ENCODE measurements at places on chromosomes 11 and 22.

DNA sequence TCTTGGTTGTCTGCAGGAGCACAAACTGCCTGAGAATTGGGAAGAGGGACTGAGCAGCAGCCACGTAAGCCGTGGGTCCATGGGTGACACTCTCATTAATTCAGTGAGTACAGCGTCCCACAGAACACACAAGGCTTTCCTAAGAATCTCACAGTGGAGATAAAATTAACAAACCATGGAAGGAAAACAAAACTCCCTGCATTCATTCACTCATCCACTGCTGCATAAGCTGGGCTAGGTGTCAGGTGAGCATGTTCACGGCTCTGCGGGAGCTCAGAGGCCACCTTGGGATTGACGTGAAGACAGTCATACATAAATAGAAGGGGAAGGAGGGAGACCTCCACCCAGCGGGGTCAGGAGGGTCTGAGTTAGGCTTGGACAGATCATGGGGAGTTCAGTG lies 1442.7 kb downstream of the TBC1D22A start:
- DNase-seq, result no peak

GRCh38 chr11:111502611-111503010 lies 9.6 kb downstream of the BTG4 start:
- DNase-seq, result no peak

- DNase-seq, result no peak
Measured at GRCh38 chr11:123461164-123461563, 31.1 kb downstream of the GRAMD1B start.

- no peak for DNase-seq
Measured at GRCh38 chr11:43554148-43554473, 126.4 kb upstream of the HSD17B12 start.

- DNase-seq, result no peak
Measured at GRCh38 chr11:69862331-69862771, 43.1 kb upstream of the FGF3 start.

DNA sequence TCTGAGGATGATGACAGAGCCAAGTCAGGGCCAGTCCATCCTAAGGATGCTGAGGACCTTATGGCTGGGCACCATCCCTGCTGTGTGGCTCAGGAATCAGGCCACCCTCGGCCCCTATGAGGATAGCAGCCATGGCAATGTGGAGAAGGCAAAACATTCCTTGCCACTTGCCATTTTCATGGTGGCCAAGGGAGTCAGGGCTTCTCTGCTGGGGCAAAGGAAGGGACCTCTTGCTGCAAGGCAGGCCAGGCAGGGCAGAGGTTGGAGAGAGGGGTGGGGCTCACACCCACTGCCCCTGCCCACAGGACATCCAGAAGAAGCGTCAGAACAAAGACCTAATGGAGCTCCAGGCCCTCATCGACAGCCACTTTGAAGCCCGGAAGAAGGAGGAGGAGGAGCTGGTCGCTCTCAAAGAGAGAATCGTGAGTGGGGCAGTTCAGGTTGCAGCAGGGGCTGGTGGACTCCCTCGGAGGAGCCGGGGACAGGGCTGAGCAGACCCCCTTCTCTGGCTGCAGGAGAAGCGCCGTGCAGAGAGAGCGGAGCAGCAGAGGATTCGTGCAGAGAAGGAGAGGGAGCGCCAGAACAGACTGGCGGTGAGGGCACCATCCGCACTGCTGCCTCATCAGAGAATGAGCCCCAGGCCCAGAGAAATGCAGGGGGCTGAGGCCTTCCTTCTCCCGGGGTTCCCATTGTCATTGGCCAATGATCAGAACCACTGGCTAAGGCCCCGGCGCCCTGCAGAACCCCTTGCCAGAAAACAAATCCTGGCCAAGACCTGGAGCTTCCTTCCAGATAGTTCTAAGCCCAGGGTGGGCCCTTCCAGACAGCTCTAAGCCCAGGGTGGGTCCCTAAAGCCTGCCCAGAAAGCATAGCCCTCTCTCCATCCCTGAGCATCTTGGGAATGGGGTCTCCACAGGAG lies 13.5 kb upstream of the MRPL23 start:
- DNase-seq, result no peak

GRCh38 chr22:21881841-21882753 lies 14.7 kb upstream of the MAPK1 start:
- no peak for DNase-seq

DNA sequence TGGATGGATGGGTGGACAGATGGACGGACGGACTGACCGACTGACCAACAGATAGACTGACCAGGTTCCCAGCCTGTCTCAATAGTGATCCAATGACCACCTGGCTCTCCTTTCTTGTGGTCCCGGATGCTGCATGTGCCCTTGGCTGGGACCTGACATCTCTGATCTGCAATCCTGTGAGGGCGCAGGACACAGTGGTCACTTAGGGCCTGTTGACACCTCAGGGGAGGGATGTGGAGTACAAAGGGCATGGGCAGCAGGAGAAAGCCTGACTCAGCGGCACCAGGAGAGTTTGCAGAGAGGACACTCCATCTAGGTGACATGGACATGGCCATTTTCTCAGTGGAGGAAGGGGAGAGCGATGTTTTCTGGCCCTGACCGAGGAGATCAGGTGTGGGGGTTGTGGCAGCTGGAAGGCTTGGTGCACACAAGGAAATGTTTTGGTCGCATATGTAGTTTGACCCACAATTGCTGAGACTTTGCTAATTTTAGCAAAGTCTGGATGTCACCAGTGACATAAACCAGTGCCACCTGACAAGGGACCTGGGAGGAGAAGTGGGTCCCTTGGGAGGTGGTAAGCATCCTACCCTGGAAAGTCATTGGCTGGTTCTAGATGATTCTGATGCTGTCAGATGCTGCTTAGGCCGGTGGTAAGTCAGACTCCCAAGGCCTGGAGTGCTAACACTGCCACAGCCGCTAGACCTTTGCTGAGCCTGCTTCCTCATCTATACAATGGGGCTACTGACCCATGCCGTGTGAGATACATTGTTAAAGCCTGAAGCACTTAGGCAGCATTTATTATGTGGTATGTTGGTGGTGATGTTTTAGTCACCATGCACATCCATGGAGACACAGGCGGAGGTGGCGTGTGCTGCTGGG lies 50.7 kb downstream of the CD82 start:
- DNase-seq, result no peak

DNA sequence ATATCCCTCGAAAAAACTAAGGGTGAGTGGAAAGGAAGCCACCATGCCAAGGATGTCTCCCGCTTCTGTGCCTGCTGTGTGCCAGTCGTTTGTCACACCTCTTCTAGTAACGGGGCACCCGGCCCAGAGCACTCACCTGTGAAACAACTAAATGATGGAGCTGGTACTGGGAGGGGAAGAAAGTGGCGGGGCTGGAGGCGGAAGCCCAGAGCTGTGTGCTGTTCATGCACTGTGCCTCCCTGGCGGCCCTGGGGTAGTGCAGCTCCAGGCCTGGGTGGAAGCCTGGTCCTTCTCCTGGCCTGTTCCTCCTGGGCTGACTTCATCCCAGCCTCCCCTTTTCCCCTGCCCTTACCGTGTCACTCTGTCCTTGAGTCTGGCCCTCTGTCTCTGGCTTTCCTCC lies 130.2 kb downstream of the CEP164 start:
- DNase-seq, result no peak

- DNase-seq, result no peak
Measured at GRCh38 chr11:15584158-15584557, 469.4 kb downstream of the INSC start.

DNA sequence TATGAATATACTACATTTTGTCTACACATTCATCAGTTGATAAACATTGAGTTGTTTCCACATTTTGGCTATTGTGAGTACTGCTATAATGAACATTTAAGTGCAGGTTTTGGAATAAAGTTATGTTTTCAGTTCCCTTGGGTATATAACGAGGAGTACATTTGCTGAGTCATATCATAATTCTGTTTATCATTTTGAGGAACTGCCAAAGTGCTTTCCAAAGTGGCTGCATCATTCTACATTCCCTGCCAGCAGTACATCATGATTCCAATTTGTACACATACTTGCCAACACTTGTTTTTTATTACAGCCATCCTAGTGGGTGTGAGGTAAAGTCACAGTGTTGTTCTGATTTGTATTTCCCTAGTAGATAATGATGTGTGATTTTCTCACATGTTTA lies 1458.6 kb upstream of the TENM4 start:
- no peak for DNase-seq

- DNase-seq, result no peak
Measured at GRCh38 chr11:123143921-123144320, 51.1 kb downstream of the CLMP start.

DNA sequence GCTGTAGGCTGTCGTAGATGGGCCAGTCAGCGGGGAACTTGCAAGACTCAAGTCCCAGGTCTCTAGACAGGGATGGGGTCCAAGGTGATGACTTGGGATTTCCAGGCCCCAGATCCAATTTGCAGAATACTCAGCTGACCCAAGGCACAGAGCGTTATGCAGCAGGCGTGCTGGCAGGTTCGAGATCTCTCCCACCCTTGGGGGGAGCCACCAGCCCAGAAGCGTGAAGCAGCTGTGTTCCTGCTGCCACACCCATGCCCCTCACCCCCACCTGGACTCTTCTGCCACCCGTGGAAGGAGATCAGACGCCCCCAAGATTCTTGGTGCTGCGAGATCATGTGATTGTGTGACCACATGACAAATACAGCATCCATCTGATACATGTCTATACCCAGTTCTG lies 142.6 kb downstream of the BRD1 start:
- no peak for DNase-seq

DNA sequence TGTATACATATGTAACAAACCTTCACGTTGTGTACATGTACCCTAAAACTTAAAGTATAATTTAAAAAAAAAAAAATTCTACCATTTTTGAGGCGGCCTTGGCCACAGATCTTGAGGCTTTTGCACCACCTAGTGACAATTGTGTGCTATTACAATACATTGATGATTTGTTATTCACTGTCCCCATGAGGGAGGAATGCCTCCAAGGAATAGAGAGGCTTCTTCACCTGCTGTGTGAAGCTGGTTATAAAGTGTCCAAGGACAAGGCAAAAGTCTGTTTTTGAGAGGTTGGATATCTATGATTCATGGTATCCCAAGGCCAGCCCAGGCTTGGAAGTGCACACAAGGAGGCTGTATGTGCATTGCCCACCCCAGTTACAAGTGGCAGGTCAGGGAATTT lies 30.7 kb downstream of the SLC22A25 start:
- no peak for DNase-seq

DNA sequence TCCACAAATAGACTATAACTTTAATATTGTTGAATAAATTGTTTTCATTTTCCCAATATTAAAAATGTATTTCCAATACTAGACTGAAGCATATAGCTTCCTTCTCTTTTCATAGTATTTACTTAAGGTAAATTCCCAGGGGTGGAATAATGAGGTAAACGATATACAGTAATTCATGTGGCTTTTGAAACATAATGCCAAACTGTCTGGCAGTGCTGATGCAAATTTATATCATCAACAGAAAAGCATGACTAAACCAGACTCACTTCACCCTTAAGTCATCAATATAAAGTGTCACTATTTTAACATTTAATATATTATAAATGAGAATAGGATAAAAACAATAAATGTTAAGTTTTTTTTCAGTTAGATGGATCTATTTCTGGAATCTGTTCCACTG lies 13.6 kb downstream of the C2CD3 start:
- DNase-seq, result no peak

DNA sequence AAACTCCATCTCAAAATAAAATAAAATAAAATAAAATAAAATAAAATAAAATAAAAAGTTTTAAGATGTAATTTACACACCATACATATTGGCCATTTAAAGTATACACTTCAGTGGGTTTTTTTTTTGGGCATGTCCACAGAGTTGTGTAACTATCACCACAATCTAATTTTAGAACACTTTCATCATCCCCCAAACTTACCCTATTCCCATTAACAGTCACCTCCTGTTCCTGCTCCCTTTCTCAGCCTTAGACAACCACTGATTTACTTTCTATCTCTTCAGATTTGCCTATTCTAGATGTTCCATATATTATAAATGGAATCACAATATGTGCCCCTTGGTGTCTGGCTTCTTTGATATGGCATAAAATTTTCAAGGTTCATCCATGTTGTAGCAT lies 4.6 kb upstream of the ACER3 start:
- DNase-seq, result no peak

GRCh38 chr11:10601837-10602236 lies 33.4 kb upstream of the LYVE1 start:
- no peak for DNase-seq

DNA sequence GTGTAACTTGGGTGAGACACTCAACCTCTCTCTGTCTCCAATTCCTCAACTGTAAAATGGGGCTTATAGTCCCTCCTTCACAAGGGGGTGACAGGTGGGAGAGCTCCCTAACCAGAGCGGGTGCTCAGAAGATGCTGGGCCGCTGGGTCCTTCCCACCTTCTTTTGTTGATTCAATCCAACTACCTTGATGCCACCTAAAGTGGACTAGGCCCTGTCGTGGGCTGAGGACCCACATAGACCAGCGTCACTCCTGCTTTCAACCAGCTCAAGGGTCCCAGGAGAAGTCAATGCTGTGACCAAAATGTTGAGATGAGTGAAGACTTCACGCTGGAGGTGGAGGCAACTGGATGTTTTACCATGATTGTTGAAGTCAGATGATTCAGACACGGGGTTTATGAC lies 72.7 kb upstream of the WNT11 start:
- DNase-seq, result no peak

GRCh38 chr11:36073411-36074203 lies 129.7 kb downstream of the LDLRAD3 start:
- no peak for DNase-seq

DNA sequence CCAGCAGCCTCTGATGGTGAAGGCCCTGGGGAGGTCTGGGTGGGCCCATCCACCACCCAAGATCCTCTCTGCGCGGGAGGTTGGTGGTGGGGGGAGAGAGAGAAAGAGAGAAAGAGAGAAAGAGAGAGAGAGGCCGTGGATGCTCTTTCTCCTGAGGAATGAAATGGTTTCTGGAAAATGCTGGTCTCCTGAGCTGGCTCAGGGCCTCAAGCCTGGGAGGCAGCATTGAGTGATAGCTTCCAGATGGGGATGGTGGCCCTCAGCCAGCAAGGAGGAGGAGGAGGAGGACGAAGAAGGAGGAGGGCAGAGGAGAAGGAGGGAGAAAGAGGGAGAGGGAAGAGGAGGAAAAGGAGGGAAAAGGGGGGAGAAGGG lies 4.6 kb downstream of the TSPAN32 start:
- no peak for DNase-seq

DNA sequence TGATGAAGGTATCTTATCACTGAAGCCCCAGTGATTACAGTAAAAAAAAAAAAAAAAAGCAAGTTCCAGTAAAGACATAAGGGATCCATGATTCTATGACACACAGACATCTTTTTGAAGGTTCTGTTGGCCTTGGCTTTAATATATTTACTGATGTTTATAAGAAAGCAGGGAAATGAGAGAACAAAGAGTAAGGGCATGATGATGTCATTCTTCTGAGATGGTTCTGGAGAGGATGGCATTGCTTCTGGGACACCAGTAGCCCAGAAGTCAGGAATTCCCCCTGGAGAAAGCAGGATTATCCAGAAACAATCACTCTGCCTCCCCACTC lies 233.6 kb downstream of the FAM76B start:
- no peak for DNase-seq

- no peak for DNase-seq
Measured at GRCh38 chr11:46202696-46203391, 74.6 kb upstream of the CREB3L1 start.

- DNase-seq, result no peak
Measured at GRCh38 chr11:76007166-76007565, 192.2 kb downstream of the UVRAG start.
